ENCODE measurements at places on chromosomes 5 and 9.
A peak's percentile ranks its signal among the peaks of the same experiment; 100 is the strongest.

- peak; percentile 80 for DNase-seq
Observed at GRCh38 chr5:56814963-56815657, at the start of gene MAP3K1. Gene MAP3K1, plus strand, starts transcription at chr5:56815549. Its CDS starts 25 bp downstream, at chr5:56815574.

GRCh38 chr9:34575862-34576596, 13.5 kb downstream of the CNTFR start:
- DNase-seq, result no peak

- no peak for DNase-seq
Observed at GRCh38 chr5:1793301-1793740, 6.3 kb downstream of the MRPL36 start.

DNA sequence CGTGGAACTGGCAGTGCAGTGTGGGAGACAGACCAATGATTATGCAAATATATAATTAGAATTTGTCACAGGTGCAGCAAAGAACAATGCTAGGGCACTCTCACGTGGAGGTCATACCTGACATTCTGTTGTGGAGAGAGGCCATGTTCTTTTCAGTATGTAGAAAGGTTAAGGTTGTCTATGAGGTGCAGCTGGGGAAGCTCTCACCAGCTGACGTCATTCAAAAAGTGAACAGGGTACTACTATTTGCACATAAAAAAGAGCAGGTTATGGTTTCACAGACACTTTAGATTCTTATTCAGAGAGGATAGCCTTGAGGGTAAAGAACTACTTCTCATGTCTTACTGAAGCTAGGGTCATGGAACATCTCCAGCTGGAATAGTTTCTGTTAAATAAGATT, 19.1 kb downstream of the SH3GL2 start:
- no peak for DNase-seq

DNA sequence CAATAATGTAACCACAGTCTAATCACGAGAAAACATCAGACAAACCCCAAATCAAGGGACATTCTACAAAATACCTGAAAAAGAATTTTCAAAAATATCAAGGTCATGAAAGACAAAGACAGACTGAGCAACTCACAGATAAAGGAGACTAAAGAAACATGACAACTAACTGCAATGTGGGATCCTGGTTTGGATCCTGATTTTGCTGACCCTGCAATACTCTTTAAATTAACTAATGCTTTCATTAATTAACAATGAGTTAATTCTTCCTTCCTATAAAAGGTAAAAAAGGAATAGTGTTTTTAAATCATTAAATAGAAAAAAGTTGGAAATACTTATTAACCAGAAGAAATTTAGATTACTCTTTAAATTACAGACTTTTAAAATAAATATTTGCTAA, 103.6 kb downstream of the MLLT3 start:
- DNase-seq, result no peak

DNA sequence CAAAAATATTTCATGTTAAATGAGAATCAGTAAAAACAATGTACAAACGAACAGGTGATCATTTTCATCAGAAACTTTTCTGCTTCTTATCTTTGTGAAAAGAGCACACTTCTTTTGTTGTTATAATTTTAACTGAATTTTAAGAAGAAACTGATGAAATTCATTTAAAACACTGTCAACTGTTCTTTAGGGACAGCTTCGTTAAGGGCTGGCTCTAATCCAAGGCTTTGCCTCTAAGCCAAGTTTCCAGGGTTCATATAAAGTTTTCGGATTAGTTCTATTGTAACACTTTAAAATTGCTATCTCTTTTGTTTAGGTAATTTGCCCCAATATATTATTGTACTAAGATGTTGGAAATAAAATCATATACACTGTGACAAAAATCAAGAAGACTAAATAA, 559.2 kb downstream of the TUSC1 start:
- DNase-seq, result no peak

DNA sequence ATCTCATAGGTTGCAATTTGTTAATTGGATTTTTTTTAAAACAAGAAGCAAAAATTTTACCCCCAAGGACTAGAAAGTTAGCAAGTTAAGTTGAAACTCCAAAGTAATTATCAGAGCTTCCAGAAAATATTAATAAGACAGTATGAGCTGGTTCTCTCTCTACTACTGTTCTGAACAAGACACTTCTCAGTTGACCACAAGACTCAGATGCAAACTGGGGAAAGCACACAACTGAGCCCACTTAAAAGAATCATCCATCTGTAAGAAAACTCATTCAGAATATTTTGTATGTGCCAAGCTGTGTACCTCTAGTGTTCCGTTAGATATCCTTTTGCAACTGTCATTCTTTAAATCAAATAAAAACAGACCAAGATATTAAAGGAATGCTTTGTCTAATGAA, 60.0 kb downstream of the MAP1B start:
- no peak for DNase-seq

DNA sequence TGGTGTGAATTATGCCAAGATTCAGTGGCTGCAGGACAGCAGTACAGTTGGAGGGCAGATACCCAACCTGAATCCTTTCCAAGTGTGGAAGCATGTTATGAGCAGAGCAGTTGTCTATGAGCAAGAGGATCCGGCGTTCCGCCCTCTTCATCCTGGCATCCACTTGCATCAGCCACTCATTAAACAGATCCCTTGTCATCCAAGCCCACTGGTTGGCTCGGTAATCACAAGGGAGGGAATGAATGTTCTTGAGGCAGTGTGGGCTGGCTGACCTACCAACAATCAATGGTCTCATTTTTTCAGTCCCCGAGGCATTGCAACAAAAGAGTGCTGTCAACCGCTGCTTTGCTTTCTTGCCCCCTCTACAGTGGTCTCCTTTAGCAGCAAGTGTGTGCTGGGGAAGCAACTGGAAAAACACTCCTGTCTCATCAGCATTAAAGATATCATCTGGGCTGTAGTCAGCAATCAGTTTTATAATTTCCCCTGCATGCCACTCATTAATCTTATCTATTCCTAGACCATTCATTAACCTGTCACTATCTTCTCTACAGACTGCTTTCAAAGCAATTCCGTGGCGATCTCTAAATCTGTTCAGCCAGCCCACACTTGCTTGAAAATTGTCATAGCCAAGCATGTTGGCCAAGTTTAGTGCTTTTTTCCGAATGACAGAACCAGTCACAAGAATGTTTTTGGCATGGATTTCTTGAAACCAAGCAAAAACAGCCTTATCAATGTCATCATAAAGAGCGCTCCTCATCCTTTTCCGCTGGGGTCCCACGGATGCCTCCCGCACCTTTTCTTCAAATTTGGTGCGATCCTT, 4.9 kb downstream of the TIGD6 start:
- no peak for DNase-seq

DNA sequence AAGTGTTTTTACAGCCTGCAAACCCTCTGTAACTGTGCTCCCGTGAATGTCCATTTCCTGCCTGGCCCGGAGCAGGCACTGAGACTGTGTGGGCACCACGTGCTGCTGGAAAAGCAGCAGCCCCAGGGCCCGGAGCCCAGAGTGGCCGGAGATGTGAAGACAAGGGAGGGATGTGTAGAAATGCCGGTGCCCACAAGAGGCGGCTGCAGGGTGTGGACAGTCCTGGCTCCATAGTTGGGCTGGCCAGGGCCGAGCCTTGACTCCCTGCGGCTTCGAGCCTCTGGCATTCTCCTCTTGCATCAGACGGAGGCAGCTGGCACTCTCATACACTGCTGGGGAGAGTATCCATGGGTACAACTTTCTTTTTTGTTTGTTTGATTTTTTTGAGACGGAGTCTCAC, 13.2 kb upstream of the GFPT2 start:
- DNase-seq, result no peak

- DNase-seq, result no peak
Observed at GRCh38 chr5:33291216-33292000, 149.4 kb upstream of the TARS1 start.

DNA sequence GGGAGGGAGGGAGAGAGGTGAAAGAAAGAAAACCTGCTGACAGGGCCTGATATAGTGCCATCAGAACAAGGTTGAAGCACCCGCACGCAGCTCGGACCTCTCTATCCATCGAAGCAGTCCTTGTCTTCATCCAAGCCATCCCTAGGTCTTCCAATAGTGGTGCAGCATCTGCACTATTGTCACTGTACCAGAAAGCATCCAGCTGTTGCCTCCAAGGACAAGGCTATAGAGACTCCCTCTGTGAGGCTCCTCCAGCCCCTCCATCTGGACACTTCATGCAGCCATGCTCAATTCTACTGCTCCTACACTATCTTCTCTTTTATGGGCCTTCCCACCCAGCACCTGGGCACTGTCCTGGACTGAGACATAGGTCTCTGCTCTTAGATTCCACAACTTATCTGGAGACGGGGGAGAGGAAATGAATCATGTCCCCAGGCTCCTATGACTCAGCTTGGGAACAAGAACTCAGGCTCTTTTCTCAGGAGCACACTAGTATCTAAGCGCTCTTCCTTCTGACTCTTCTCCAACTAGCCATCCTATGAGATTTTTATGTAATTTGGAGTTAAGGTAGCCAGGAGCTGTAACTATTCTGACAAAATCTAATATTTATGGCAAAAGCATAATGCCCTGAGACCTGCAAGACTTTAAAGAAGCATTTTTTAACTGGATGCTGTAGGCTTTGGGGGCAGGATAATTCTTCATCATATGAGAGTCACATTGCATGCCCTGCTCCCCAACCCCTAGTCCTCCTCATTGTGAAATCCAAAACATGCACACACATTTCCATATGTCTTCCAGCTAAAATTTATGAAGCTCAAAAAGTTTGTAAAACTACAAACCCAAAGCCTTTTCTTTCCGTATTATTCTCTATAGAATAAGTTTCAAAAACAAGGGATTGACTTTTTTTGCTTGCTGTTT, 446.8 kb downstream of the CCDC171 start:
- no peak for DNase-seq
